GM23248 (cell line): ENCODE measurements at places on chromosomes 5 and 9. TPM values are rescaled to one million over a fixed set of nuclear protein-coding genes. Genes with fewer than 3 reads are reported as not detected.

DNA sequence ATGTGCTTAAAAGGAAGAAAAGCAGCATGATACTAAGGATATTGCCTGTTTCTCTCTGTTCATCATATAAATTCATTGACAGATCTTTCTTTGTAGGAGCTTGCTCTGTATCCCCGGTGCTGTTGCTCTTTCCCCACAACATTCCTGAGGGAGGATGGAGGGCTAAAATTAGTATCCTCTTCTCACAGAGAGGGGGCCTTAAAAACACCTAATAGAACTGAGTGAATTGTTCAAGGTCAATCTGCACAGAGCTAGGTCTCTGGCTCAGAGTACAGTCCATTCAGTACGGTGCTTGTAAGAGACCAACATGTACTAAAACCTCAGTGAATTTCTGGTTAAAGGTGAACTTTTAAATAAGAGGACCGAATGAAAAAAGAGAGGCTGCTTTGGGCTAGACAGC lies 88.7 kb downstream of the PALM2AKAP2 start:
- no peak for DNase-seq
- H3K27me3 ChIP-seq: no peaks in the 10 kb centered on the region
- H3K4me1 ChIP-seq: no peaks in the 10 kb centered on the region

GRCh38 chr9:14899815-14900193 lies 10.4 kb downstream of the FREM1 start:
- H3K27me3 ChIP-seq: no peaks in the 10 kb centered on the region
- no peak overlapping the region for H3K27ac ChIP-seq
- peaks cover 20% of the 10 kb centered on the region for H3K4me1 ChIP-seq
- H3K4me3 ChIP-seq: no peak overlapping the region
- DNase-seq: no peak

DNA sequence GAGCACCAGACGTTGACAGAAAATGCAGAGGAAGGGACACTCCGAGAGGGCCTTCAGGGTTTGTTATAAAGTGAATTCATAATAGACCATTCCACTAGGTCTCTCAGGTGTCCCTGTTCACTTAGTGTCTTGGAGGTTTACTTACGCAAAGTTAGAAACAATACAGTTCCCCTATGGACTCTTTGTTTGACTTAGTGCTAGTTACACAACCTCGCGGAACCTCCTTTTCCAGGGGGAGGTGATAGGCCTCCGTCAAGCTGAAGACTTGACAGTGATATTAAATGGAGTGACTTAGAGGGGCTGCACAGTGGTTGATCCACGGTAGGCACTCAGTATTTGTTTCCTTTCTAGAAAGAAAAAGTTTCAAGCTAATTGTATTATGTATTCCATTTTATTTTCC lies 1.3 kb downstream of the CCT5 start:
- no peak for DNase-seq
- no peaks in the 10 kb centered on the region for H3K27me3 ChIP-seq
- H3K36me3 ChIP-seq: peaks cover 34% of the 10 kb centered on the region
- peak overlapping the region; percentile 96 for H3K4me3 ChIP-seq
- H3K4me1 ChIP-seq: peaks cover 18% of the 10 kb centered on the region

Gene TAS2R1
- total RNA-seq: not detected in 2 replicates
